ENCODE measurements at places on chromosomes 7 and 10.

GRCh38 chr7:127858091-127858914, 172.9 kb downstream of the LRRC4 start:
- DNase-seq, result no peak

- DNase-seq, result no peak
Observed at GRCh38 chr10:6416892-6417512, 163.1 kb downstream of the PRKCQ start.

DNA sequence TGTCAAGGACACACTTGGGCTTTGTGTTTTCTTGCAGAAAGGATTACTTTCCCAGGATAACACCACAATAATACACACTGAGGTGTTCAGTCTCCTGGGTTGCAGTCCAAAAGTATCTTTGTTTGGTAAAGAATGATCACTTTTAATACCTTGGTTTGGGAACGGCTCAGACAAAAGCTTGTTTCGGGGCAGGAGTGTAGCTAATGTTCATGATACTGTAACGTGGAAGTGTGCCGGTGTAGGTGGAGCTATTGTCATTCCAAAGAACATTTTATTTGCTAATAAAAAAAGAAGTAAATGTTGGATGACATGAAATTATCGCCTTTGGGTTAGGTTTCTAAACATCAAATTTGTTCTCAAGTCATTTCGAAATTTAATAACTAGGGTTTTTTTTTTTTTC, 1.2 kb downstream of the EIF4H start:
- DNase-seq, result no peak

- no peak for DNase-seq
Observed at GRCh38 chr7:130278860-130279259, 12.2 kb downstream of the CPA2 start.

GRCh38 chr10:43707770-43708169, 59.1 kb upstream of the ZNF32 start:
- DNase-seq, result no peak

DNA sequence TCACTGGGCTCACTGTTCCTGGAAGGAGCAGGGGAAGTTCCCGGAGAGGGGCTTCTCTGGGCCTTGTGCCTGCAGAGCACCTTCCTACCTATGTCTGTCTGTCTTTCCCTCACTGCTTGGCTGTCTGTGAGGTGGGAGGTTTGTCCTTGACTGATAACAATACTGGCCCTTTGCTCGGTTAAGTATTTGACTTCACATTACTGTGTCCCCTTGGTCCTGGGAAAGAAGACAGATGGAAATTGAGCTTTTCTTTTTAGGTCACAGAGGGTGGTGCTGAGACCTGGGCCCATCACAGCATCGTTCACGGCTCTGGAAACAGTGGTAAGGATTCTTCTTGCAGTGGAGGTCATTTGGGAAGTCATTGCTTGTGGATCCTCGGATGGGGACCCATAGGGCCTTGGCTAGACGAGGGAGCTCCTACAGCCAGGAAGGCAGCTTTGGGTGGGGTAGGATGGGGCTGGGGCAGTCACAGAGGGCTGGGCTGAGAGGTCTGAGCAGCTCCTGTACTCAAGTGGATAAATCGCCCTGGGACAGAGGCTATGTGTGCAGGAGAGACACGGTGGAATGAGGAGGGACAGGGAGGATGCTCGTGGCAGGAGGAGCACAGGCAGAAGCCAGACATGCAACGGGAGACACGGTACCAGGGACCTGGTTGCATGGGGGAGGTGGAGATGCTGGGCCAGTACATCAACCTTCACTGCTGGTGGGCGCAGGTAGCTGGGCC, 450.2 kb downstream of the PLXNA4 start:
- DNase-seq, result no peak

DNA sequence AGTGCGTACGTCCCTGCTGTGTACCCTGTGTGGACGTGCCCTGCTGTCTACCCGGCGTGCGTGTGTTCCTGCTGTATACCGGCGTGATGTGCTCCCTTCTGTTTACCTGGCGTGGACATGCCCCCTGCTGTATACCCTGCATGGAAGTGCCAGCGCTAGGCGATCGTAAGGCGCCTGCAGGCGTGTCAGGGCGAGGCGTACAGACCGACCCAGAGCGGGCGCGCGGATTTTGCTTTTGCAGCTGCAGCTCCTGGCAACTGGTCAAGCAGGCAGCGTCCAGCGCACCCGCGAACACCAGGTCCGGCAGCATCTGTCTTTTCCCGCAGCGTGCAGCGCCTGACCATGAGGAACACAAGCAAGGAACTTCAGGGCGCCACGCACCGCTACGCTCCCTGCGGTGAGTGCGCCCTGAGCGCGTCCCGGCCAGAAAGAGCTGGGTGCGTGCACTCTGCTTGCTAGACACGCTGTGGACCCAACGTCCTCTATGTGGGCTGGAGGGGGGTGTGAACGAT, 680 bp downstream of the C7orf57 start:
- DNase-seq, result no peak

DNA sequence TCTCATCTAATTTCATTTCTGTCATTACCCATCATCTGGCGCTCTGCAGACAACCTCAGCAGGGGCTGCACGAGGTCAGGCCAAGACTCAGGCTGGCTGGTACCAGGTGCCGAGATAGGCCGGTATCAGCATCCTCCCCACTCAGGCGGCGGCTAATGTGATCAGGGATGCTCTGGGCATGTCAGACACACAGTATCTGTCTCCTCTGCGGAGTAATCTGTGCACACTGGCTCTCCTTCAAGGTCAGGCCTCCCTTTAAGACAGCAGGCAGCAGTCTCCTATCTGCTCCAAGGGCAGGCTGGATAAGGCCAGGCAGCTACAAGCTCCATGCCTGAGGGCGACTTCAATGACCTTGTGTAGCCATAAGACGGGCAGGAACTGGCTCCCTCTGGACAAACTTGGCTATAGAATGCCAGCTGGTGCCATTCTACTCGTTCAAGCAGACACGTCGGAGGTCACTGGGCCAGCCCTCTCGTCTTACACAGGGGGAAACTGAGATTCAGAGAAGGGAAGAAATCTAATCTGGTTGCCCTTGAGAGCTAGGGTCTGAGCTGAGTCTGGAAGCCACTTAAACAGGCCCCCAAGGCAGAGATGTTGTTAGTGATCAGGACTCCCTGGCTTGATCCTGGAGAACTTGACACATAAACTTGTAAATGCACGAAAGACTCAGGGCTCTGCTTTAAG, 59.3 kb downstream of the ARHGAP22 start:
- DNase-seq, result no peak

DNA sequence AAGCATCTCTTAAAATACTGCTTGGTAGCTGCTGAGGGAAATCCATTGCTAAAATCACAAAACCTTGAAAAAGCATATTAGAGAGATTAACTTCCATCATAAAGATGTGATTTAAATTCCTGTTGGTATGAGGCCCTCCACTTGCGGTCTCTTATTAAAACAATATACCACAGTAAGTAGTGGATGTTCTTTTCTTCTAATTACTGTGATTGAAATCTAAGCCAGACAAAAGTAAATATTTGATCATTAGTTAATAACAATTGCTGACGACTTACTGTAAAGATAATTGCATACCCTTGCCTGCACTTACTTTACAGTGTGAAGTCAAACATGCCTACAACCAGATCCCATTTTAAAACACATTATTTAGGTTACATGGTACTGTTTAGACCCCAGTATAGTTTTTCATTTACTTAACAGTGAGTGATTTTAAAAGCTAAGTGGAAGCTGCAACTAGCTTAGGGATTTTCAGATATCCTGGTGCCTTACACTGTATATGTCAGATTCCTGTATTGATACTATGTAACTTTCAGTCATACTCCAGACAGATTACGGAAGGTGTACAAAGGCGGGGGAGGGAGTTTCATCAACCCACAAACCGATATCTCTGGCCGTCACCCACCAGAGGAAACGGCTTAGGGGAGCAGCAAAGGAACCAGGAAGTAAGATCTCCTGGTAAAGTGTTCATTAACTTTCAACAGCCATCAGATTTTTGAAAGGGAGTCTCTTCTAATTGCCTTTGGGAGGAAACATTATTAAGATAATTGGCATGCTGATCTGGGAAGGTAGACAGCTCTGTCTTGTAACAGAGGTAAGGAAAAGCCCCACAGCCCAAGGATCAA, 986 bp downstream of the NRP1 start:
- DNase-seq, result no peak

DNA sequence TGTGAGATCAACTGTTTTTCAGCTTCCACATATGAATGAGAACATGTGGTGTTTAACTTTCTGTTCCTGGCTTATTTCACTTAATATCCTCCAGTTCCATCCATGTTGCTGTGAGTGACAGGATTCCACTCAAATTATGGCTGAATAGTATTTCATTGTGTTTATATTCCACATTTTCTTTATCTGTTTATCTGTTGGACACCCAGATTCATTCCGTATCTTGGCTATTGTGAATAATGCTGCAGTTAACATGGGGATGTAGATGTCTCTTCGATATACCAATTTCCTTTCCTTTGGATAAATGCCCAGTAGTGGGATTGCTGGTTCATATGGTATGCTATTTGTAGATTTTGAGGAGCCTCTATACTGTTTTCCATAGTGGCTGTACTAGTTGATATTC, 47.9 kb downstream of the GALNT11 start:
- DNase-seq, result no peak
